ENCODE measurements at places on chromosomes 7 and 10. TPM values are rescaled to one million over a fixed set of nuclear protein-coding genes. Genes with fewer than 3 reads are reported as not detected.

- no peak for DNase-seq
Measured at GRCh38 chr10:28797904-28798371, 120.6 kb downstream of the BAMBI start.

DNA sequence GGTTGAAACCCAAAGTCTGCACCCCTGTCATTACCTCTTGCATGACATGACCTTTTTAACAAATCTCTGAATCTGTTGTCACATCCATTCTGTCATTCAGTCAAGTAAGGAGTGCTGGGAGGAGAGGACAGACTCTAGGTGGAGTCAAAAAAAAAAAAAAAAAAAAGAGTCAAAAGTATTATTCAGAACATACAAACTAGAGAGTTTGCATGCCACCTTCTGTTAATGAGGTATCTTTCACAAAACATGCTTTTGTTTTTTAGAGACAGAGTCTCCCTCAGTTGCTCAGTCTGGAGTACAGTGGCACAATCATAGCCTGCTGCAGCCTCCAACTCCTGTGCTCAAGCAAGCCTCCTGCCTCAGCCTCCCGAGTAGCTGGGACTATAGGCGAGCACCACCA lies 81.6 kb upstream of the ARMC3 start:
- no peak for DNase-seq

- DNase-seq = no peak
Measured at GRCh38 chr10:99621454-99622251, 1.4 kb upstream of the SLC25A28 start.

ITGA8 gene
- total RNA-seq = not detected

SEC61A2 gene
- 15.6 TPM for total RNA-seq
